ENCODE measurements at places on chromosomes 6 and 20.

GRCh38 chr6:41577356-41578216 is 31.4 kb downstream of the FOXP4 start:
- peak; percentile 29 for DNase-seq

GRCh38 chr6:11368760-11369159 is 136.3 kb upstream of the NEDD9 start:
- no peak for DNase-seq

GRCh38 chr6:73523434-73524123 is 2.7 kb upstream of the EEF1A1 start:
- peak; percentile 17 for DNase-seq

DNA sequence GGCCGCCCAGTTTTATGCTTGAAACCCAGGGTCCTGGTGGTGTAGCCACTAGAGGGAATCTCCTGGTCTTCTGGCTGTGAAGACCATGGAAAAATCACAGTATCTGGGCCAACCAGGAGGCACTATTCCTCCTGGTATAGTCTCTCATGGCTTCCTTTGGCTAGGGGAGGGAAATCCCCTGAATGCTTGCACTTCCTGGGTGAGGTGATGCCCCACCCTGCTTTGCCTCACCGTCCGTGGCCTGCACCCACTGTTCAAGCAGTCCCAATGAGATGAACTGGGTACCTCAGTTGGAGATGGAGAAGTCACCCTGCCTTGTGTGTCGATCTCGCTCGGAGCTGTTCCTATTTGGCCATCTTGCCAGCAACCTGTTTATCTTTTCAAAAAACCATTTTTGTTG is 10.1 kb upstream of the ZNF337 start:
- no peak for DNase-seq

- peak; percentile 45 for DNase-seq
These were observed 12.7 kb downstream of the SMAP1 start for GRCh38 chr6:70680396-70680795.

- DNase-seq: no peak
These were observed 31.4 kb downstream of the PTPN1 start for GRCh38 chr20:50541606-50542041.

DNA sequence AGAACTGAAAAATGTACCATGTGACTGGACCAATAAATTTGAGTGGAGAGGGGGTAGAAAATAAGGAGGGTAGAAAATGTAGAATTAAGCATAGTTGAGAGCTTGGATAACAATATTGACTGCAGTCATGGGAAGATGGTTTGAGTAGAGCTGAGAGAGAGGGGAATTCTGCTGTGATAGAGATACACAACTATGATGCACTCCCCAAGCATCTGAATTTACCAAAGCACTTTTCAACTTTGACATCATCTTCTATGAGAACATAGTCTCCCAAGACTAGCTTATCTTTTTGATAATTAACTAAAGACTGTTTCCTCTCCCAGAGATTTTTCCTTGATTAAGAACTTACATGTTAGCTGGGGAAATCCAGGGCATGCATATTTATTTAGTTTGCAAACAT is 103.1 kb downstream of the TNFRSF21 start:
- DNase-seq: peak; percentile 36

DNA sequence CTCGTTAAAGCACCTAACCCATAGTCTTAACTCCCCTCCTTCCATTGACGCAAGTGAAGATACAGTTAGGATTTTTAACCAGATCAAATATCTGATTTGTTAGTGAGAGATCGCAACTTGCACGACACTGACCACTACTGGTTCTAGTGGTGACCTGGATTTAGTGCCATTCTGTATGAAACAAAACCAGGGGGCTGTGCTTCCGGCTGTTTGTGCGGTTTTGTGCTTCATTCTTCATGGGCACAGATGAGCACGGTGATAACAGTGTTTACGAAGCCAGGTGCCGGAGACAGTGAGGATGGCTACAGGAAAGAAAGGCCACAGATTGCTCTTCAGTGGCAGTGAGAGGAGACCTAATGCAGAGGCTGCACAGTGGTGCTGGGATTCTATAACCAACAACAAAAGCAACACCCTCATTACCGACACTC is 75.5 kb downstream of the NOL4L start:
- DNase-seq: no peak

DNA sequence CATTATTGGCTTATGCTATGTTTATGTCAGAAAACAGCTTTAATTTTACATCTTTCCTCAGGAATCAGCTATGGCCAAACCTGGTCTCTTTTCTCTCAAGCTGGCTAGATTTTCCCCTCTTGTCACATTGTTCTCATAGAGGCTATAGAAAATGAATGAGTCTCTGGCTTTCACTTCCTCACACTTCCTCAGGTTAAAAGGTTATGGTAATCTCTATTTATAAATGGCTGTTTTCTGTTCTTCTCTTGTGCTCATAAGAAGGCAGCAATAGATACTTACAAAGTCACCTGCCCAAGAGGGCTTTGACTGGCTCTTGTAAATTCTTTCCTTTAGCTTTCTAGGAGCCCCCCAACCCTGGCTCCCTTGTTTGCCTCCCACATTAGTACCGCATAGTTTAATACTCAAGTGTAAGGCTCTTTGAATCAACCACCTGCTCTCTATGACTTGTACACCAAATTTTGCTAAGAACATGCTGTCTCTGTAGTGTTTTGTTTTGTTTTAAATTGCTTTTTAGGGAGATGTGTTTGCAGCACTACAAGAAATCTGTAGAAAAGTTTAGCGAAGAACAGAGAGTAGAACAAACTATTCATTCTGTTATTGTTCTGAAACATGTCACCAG is 897.4 kb upstream of the CITED2 start:
- no peak for DNase-seq

- no peak for DNase-seq
These were observed 26.0 kb downstream of the PRPF6 start for GRCh38 chr20:64006902-64007301.

GRCh38 chr6:169428532-169428931 is 174.9 kb upstream of the THBS2 start:
- peak; percentile 23 for DNase-seq

GRCh38 chr20:36152261-36152660 is 2.3 kb upstream of the EPB41L1 start:
- DNase-seq: no peak

DNA sequence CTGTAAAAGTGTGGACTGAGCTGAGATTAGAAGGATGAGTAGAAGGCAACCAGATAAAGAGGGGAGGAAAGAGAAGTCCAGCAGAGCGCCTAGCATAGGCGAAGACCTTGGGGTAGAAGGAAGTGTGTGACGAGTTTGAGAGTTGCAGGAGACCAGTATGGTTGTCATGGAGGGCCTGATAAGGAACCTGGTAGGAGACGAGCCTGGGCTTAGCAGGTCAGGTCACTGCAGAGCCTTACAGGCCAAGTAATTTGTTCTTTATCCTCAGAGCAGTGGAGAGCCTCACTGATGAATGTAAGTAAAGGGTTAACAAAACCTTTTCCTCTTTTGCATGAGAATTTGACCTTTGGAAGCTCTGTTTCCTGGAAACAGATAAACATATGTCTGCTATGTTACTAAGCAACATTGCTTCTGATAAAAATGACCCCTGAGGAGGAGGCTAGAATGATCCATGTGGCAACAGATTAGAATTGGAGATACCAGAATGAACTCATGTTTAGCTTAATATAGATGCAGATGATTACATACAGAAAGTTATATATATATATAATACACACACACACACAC is 2.9 kb upstream of the TMEM74B start:
- no peak for DNase-seq

- peak; percentile 98 for DNase-seq
These were observed 139.0 kb downstream of the MTHFD1L start for GRCh38 chr6:151004383-151005024.

DNA sequence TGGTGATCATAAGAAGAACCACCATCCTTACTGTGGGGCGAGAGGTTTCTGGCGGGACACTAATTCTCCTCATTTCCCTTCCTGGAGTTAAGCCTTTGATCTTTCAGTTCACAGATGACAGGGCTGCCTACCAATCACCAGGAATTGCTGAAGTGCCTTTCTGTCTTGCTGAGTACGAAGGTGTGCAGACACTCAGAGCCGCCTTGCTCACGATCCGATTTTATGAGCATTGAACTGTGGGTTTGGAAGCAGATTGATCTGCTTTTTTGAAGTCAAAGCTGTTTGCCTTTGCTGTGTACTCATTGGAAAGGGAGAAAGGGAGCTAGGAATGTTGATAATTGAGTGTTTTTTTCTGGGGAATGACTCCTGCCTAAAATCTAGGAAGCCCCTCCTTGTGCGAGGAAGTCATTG is 129.1 kb upstream of the SALL4 start:
- DNase-seq: no peak

- DNase-seq: no peak
These were observed 44.5 kb upstream of the IL20RA start for GRCh38 chr6:137089305-137089704.

DNA sequence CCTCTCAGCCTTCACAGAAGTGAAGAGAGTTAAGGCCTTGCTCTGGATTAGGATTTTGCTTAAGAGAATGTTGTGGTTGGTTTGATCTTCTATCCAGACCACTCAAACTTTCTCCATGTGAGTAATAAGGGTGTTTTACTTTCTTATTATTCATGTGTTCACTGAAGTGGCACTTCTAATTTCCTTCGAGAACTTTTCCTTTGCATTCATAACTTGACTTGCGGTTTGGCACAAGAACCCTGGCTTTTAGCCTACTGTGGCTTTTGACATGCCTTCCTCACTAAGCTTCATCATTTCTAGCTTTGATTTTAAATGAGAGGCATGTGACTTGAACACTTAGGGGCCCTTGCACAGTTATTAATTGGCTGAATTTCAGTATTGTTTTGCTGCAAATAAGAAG is 166.1 kb upstream of the OPRM1 start:
- no peak for DNase-seq

GRCh38 chr6:21769405-21769861 is 175.9 kb downstream of the SOX4 start:
- DNase-seq: peak; percentile 98

- DNase-seq: no peak
These were observed 272.0 kb downstream of the ADGB start for GRCh38 chr6:146870760-146871159.

GRCh38 chr6:166960609-166960978 is 4.2 kb upstream of the RNASET2 start:
- DNase-seq: no peak

GRCh38 chr6:84204011-84204410 is 23.4 kb downstream of the CEP162 start:
- DNase-seq: no peak

- no peak for DNase-seq
These were observed 137.0 kb downstream of the KHDC1L start for GRCh38 chr6:73088138-73088813.

DNA sequence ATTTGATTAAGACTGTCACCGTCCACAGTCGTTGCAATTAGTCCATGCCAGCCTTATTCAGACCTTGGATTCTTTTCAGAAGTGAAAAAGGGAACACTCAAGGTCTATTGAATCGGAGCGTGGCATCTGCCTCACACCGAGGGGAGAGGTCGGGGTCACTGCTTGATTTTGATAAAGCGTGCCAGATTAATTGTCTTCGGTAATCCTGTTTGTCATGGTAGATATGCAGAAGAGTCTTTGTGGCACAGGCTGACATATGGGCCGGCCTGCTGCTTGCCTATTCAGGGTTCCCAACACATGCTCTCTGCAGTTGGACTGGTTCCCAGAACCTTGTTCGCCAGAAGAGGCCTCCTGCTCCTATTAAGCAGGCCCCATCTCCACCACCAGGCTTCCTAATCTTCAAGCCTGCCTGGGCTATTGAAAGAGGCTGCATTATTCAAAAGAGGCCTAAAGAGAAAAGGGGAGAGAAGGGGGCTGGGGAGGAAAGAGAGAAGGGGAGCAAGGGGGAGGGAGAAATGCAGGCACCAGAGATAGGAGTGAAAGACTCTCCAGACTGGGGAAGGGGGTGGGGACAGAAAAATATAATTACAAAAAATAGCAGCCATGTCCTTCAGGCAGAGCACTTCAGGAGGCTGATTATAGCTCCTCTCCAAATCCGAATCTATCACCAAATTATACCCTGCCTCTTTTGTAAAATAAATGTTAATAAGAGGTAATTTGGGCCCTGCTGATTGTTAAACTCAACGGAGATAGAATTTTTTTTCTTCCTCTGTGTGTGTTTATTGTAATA is 611.3 kb downstream of the HDGFL1 start:
- DNase-seq: peak; percentile 84

GRCh38 chr6:101614774-101615173 is 221.3 kb downstream of the GRIK2 start:
- DNase-seq: peak; percentile 43

- DNase-seq: no peak
These were observed 17.3 kb upstream of the KIAA1586 start for GRCh38 chr6:57029213-57029612.

DNA sequence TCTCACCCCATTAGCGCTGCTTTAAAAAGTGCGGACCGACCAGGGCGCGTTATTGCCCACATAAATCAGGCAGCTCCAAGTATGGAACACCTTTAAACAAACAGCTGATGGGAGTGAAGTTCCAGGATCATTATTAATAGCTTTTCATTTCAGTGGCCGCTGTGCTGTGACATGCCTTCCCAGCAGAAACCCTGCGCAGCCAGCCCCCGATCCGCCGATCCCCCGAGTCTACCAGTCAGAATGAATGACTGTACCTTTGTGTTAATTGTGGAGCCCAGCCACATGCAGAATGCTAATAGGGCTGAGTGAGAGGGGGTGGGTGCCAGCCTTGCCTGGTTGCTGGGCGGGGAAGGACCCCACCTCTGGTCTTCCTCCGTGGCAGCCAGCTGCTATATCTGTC is 21.9 kb downstream of the CDH22 start:
- DNase-seq: no peak

DNA sequence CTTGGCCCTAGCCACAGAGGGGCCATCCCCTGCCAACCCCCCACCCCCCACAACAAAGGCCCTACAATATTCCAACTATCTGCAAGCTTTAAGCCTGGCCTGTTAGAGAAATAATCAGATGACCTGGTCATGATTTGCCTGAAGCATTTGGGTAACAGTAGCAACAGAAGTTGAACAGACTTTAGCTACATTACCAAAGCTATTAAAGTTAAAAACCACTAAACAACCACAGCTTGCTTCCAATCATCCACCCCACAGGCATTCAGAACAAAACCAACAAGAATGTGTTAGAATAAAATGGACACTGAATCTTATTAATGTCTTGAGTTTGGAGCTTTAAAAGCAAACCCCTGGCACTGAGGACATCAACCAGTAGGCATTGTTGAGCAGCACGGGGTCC is 250.9 kb downstream of the LRFN2 start:
- DNase-seq: no peak

DNA sequence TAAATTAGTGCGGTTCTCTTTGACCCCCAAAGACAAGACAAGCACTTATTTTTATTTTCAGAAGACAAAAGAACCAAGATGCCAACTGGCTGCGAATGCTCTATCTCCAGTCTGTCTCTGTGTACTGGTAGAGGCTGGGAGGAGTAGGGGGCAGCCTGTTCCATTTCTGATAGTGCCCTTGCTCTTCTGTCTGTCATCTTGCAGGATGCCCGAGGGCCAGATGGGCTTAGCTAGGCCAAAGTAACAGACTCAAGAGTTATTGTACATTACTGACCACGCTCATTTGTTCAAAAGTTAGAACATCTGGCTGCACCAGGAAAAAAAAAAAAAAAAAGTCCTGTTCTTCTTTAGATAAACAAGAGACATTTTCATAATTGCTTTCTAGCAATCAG is 198.1 kb upstream of the UST start:
- no peak for DNase-seq

All from fibroblast of pulmonary artery (primary cell).